Amygdala (tissue), 56 donors: ENCODE measurements at places on chromosomes 7 and 10.

GRCh38 chr7:73851410-73852338 is 9.3 kb upstream of the TMEM270 start:
- DNase-seq = no peak

DNA sequence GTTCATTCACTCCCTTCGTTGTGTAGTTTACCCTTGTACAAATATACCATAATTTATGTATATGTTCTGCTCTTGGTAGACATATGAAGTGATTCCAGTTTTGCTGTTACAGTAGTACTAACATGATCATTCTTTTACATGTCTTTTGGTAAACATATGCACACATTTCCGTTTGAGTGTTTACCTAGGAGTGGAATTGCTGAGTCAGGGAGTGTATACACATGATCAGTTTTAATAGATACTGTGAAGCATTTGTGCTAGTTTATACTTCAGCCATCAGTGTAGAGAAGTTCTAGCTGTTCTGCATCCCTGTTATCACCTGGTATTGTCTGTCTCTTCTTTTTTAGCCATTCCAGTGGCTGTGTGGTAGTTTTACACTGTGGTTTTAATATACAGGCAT is 34.5 kb upstream of the CYP26C1 start:
- DNase-seq = no peak

DNA sequence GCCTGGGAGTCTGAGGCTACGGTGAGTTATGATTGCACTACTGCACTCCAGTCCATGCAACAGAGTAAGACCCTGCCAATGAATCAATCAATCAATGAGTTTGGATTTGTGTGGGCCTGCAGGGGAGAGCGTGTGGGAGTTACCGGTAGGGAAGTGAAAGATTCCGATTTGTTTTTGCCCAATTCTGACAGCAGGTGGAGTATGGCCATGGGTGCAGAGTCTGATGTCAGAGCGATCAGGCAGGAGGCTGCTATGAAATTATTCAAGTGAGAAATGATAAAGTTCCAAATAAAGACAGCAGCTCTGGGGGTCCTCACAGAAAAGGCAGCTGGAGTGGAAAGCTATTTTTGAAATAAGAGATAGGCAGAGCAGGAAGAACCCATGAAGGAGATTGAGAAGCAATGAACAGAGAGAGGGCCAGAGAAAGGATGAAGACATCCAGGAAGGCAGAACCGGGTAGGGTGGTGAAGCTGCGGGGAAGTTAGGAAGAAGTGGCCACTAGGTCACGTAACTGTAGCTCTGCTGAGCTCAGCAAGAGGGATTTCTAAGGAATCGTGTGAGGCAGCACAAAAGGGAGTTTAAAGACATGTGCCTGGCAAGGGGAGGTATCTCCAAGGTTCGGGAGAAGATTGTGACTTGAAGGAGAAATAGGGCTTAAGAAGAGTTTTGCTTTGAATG is 93.7 kb upstream of the NMT2 start:
- no peak for DNase-seq

- no peak for DNase-seq
Observed at GRCh38 chr10:96648297-96648696, 61.5 kb upstream of the TM9SF3 start.

DNA sequence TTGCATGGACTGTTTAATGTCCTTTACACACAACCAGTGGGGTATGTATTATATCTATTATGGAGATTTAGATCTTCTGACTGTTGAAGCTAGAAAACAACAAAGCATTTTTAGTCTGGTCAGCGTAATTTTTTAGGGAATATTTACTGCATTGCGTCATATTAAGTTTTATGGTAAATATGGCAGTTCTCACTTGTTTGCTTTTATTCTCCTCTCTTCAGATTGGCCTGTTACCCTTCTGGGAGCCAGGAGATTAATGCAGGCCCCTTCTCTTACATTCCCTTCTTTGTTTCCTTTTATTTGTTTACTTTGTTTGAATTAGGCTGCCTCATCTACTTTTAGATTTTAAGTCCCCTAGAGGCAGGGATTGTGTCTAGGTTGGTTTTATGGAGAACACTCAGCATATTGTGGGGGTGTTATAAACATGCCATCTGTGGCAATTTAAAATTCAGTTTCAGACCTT is 13.8 kb downstream of the UBE2D1 start:
- DNase-seq = no peak

GRCh38 chr7:157978766-157979165 is 608.9 kb downstream of the PTPRN2 start:
- no peak for DNase-seq

DNA sequence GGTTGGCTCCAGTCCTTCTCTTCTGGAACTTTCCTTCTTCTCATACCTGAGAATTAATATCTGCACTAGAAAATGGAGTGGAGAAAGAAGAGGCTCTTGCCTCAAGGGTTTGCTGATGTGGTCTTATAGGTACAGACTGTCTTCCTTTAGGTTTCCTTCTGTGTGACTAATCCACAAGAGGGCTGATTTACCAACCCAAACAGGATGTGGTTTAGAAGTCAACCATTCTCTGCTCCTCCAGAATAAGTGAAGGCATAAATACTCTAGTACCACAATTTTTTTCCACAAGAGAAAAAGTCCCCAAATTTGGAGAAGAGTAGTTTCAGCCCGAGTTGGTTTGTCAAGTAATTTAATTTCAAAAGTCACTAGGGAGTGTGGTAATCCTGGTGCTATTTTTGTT is 85.8 kb downstream of the NRP1 start:
- DNase-seq = no peak

- DNase-seq = no peak
Observed at GRCh38 chr7:135236727-135237126, 3.1 kb downstream of the STRA8 start.

DNA sequence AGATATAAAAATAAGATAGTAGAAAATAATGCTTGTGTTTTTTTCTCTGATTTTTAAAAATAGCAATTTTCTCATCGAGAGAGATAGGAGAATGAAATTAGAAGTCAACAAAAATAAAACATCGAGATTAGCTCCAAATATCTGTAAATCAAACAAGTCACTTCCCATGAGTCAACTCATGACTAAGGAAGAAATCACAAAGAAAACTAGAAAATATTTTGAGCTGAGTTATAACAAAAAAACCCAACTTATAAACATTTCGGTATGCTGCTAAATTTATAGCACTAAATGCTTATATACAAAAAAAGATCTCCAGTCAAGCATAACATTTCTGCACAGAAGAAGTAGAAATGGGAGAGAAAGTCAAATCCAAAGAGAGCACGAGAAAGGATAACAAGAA is 140.1 kb downstream of the ITGA8 start:
- DNase-seq = no peak

- no peak for DNase-seq
Observed at GRCh38 chr10:104445359-104445758, 91.7 kb downstream of the CFAP58 start.

- DNase-seq = no peak
Observed at GRCh38 chr7:108308903-108309302, 147.3 kb downstream of the NRCAM start.

DNA sequence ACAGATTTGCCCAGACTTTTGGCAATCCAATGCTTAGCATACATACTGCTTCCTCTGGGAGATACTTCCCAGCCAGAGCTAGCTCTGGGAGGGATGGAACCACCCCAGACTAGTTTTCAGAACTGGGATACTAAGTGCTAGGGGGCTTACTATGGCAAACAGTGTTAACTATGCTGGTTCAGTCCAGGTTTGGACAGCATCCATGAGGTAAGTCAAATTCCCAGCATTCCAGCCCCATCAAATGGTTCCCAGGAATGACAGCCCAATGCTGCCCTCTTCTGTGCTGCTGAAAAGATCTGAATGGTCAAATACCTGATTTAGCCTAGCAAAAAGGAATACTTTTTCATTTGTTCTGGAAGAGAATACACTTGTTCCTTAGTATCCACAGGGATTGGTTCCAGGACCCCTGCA is 141.7 kb upstream of the CCDC6 start:
- DNase-seq = no peak

GRCh38 chr10:96524741-96525140 is 11.0 kb upstream of the TLL2 start:
- DNase-seq = no peak

DNA sequence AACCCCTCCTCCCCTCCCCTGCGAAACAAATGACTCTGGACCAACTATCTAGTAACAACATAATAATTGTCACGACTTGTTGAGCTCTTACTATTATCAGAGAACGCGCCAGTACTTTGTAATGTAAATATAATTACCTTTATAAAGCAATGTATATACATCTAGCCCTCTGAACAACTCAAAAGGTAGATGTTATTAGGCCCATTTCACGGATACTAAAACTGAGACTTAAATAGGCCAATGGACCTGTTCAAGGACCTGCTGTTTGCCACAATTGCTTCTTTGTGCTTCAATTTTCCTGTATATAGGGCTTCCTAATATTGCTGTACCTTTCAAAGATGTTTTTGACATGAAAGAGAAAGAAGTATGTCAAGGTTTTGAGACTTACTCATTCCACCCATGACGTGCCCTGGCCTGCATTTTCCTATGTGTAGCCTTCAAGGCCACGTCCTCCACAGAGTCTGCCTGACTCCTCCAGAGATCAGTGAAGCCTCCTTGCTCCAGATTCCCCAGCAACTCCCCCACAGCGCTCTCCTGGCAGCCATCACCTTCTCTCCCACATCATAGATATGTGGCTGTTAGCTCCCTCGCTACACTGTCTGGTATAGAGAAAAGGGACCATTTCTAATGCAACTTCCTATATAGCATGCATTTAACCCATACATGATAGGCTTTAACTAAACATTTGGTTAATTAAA is 156.6 kb downstream of the SKIDA1 start:
- no peak for DNase-seq

DNA sequence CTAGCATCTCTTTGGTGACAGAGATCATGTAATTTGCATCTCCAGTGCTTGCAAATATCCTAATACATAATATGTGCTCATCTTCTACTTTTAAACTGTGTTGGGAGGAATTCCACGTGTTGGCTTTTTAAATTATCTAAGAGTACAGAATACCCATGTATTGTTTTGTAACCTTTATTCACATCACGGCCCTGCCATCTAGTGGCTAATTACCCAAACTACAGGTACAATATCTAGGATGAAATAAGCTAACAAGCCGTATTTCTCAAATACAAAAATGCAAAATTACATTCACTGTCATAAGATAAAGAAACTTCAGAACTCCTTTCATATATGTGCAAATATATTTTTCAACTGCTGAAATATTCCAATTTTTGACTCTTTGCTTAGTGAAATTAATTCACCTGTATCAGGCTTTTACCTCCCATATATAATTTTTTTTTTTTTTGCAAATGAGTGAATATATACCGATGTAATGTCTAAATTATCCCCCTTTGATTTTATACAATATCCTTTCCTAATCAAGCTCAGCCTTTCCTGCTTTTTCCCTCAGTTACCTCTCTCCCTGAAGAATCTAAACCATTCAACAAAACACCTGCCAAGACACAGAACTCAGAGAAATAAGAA is 30.3 kb upstream of the LSM8 start:
- no peak for DNase-seq
